ENCODE measurements at places on chromosomes 4 and X. TPM values are rescaled to one million over a fixed set of nuclear protein-coding genes. Genes with fewer than 3 reads are reported as not detected.

DNA sequence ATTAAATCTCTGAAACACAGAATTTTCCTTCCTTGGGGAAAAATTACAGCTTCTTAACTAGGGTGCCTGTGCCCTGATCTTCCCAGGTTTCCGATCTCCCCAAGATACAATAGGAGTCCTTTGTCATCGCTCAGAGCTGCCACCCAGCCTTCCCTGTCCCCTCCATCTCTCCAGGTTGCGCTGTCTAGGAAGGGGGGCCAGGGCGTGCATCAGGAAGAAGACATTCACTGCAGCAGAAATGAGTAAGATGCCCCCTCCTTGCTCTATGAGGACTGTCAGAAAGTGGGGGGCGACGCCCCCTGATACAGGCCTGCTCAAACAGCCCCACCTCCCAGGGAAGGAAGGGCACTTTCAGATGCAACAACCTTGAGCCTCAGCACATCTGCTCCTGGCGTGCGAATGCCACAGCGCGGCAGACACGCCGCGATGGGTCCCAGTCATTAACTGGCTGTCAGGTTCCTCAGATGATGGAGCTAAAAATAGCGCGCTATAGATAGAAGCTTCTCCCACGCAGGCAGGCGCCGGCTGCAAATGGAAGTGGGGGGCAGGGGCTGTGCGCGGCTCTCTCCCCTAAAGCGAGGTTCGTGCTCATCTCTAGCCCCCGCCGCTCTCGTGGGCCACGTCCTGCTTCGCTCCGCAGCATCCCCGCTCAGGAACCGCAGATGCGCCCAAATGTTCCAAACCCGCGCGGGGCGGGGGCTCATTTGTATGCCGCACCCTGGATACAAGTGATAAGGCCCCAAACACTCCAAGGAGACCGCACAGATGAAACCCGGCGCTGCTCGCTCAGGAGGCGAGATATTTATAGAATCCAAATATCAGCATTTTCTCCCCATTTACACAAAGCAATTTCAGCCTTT is 57.6 kb upstream of the LGI2 start:
- peak; percentile 70 for DNase-seq
- H3K27me3 ChIP-seq: peaks cover 4% of the 10 kb centered on the region
- peaks cover 21% of the 10 kb centered on the region for H3K4me1 ChIP-seq
- H3K27ac ChIP-seq: no peak overlapping the region
- peak overlapping the region; percentile 25 for H3K4me3 ChIP-seq

- H3K4me3 ChIP-seq: no peak overlapping the region
- no peak overlapping the region for H3K27ac ChIP-seq
- no peaks in the 10 kb centered on the region for H3K27me3 ChIP-seq
- no peaks in the 10 kb centered on the region for H3K4me1 ChIP-seq
- no peak for DNase-seq
- no peaks in the 10 kb centered on the region for H3K36me3 ChIP-seq
Measured at GRCh38 chr4:76059750-76060149, 14.8 kb upstream of the ART3 start.

DNA sequence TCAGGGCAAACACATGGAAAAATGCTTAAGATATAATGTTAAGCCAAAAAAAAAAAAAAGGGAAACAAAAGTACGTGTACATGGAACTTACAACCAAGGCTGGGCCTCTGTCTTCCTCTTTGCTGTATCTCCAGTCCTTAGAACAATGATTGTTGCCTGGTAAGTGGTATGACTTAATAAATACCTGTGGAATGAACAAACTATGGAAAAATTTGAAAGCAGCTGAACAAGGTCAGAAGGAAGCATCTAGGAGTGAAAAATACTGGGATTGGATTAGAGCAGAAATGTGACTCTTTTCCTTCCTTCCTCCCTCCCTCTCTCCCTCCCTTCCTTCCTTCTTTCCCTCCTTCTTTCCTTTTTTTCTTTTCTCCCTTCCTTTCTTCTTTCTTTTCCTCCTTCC is 54.2 kb upstream of the SMIM10 start:
- no peaks in the 10 kb centered on the region for H3K4me1 ChIP-seq
- peak; percentile 29 for DNase-seq
- H3K4me3 ChIP-seq: no peak overlapping the region
- H3K27ac ChIP-seq: no peak overlapping the region

DNA sequence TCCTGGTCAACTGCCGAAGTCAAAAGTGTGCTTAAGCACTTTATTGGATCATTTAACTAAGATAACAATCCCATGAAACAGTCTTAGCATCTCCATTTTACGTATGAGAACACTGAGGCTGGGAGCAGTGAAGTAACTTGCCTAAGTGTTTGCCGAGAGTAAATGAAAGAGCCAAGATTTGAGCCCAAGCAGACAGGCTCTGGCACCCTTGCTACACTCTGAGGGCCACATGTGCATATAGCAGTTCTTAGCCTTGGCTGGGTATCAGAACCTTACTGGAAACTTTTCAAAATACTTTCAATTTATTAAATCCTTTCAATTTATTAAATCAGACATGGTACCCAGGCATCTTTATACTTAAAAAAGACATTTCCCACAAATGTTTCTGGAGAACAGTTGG is 225.9 kb downstream of the NR3C2 start:
- H3K27me3 ChIP-seq: no peaks in the 10 kb centered on the region
- no peaks in the 10 kb centered on the region for H3K36me3 ChIP-seq
- H3K4me1 ChIP-seq: peaks cover 34% of the 10 kb centered on the region
- H3K27ac ChIP-seq: peak overlapping the region; percentile 63

DNA sequence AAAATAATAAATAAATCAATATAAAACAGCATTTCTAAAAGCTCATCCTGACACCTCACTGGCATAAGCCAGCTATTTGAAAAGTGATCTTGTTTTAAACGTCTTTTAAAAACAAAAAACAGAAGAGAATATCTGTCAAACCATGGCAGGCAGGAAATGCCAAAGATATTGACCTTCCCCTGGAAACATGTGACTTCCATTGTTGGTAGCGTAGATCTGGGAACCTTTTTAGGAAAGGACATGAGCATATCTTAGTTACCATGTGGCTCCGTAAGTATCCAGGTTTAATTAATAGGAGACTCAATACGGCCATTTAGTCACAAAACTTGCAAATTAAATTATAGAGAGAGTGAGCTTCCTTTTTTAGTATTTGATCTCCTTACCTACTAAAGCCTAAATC is 83.0 kb upstream of the KLHL4 start:
- no peak for DNase-seq
- H3K27ac ChIP-seq: no peak overlapping the region
- no peaks in the 10 kb centered on the region for H3K36me3 ChIP-seq
- H3K4me1 ChIP-seq: no peaks in the 10 kb centered on the region
- H3K4me3 ChIP-seq: no peak overlapping the region

The MAGEA4 gene
- not detected for total RNA-seq

The FABP2 gene
- not detected for total RNA-seq

- no peak overlapping the region for H3K27ac ChIP-seq
- no peaks in the 10 kb centered on the region for H3K36me3 ChIP-seq
- no peaks in the 10 kb centered on the region for H3K27me3 ChIP-seq
Measured at GRCh38 chr4:108893468-108893867, 130.6 kb upstream of the ETNPPL start.

GRCh38 chr4:111268769-111269414 is 646.0 kb upstream of the PITX2 start:
- no peaks in the 10 kb centered on the region for H3K4me1 ChIP-seq
- no peaks in the 10 kb centered on the region for H3K27me3 ChIP-seq
- DNase-seq: no peak
- H3K36me3 ChIP-seq: no peaks in the 10 kb centered on the region

The THAP6 gene
- 14.3 TPM for total RNA-seq

GRCh38 chr4:39648213-39648612 is 9.5 kb upstream of the SMIM14 start:
- no peaks in the 10 kb centered on the region for H3K4me1 ChIP-seq
- H3K27me3 ChIP-seq: no peaks in the 10 kb centered on the region
- H3K36me3 ChIP-seq: no peaks in the 10 kb centered on the region
- DNase-seq: no peak
- H3K27ac ChIP-seq: no peak overlapping the region
- no peak overlapping the region for H3K4me3 ChIP-seq

DNA sequence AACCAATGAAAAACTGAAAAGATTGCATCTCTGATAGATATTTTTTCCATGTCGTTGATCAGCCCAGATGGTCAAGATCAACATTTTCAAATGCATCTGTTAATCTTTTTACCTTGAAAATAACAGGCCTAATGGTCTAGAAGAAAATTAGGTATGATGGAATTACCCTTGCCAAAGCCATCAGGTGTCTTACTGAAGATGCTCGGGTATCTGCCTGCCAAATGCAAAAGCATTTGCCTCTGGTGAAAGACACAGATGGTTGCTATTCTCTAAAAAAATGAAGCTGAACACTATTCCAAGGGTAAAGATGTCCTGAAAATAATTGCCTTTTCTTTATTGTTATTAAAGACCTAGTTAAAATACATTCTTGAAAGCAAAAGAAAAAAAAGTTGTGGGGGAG is 126.0 kb downstream of the FNIP2 start:
- DNase-seq: no peak
- H3K27ac ChIP-seq: no peak overlapping the region
- H3K27me3 ChIP-seq: no peaks in the 10 kb centered on the region
- H3K4me3 ChIP-seq: no peak overlapping the region
- H3K4me1 ChIP-seq: no peaks in the 10 kb centered on the region
- peaks cover 12% of the 10 kb centered on the region for H3K36me3 ChIP-seq

The STAG2 gene
- 11.6 TPM for total RNA-seq

DNA sequence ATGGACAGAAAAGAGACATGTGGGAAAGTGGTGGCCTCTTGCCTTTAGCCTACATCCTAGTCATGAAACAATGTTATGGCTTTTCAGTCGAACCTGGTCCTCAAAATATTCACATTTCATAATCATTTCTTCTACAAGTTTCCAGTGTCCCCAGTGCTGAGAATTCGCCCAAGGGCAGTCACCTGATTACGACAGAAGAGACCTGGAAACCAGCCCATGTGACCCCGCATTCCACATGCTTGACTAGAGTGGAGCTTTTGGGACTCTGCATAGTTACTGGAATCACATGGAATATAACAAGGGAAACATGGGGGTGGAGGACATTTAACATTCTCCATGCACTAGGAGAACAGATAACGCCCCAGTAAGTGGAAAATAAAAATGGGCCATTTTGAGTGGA is 100.1 kb downstream of the PPARGC1A start:
- no peaks in the 10 kb centered on the region for H3K27me3 ChIP-seq
- no peak for DNase-seq
- no peaks in the 10 kb centered on the region for H3K4me1 ChIP-seq
- H3K4me3 ChIP-seq: no peak overlapping the region
- H3K27ac ChIP-seq: no peak overlapping the region

DNA sequence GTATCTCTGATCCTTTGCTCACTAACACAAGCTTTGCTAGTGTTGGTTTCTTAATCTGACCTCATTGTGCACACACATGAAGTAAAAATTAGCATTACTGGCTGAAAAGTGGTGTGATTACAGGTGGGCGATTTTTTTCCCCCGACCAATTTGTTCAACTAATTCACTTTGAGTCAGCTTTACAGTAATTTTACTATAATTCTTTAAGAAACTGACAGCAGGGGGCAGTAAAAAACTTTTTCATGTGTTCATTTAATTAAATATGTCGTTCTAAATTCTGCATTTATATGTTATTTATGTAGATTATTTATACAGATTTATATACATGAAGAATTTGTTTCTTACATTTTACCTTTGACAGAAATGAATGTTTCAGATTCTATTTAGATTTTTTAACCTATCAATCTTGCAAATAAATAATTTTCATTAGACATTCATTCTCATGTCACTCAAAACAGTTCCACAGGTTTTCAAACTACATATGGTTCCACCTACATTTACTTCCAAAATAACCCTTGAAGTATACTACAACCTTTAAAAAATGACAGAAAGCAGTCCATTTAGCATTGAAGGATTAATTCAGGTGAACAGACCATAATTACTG is 17.5 kb downstream of the PALLD start:
- H3K27me3 ChIP-seq: no peaks in the 10 kb centered on the region
- DNase-seq: peak; percentile 61
- H3K27ac ChIP-seq: no peak overlapping the region
- H3K4me1 ChIP-seq: peaks cover 5% of the 10 kb centered on the region
- H3K4me3 ChIP-seq: no peak overlapping the region
- no peaks in the 10 kb centered on the region for H3K36me3 ChIP-seq

- H3K4me1 ChIP-seq: no peaks in the 10 kb centered on the region
- H3K4me3 ChIP-seq: no peak overlapping the region
- no peaks in the 10 kb centered on the region for H3K27me3 ChIP-seq
Measured at GRCh38 chr4:138632856-138633579, 382.6 kb upstream of the NOCT start.

- no peak for DNase-seq
- no peaks in the 10 kb centered on the region for H3K27me3 ChIP-seq
- no peak overlapping the region for H3K27ac ChIP-seq
- no peak overlapping the region for H3K4me3 ChIP-seq
Measured at GRCh38 chr4:41575665-41576064, 37.7 kb downstream of the LIMCH1 start.

DNA sequence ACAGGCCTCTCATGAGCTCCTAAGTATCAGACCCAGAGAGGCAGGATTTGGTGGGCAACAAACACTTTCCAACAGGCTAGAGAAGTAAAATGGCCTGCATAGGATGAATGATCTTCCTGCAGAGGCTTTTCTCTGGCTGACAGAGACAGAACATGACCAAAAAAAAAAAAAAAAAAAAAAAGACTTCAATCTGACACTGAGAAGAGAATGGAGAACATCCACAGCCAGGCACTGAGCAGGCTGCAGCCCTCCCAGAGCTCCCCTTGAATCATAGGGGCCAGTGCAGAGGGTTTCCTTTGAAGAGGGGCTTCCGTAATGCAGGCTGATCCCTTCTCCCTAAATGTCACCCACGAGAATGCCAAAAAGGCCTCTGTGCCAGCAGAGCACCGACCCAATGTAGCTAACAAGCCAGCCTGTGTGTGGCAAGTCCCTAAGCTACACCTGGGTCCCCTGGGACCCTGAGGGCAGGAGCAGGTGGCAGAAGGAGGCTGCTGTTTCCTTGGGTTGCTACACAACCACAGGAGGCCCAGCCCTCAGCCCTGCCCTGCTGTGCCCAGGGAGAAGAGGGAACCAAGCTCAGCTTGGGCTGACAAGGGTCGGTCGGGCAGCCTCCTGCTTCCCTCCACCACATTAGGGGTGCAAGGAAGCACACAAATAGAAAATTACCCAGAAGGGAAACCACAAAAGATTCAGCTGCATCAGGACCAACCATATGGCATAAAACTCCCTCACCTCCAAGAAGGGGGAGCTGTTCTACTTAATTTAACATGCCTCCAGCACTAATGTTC is 55.6 kb downstream of the MAP7D2 start:
- H3K27me3 ChIP-seq: no peaks in the 10 kb centered on the region
- no peaks in the 10 kb centered on the region for H3K4me1 ChIP-seq
- peak; percentile 17 for DNase-seq
- no peak overlapping the region for H3K27ac ChIP-seq
- H3K36me3 ChIP-seq: no peaks in the 10 kb centered on the region
- no peak overlapping the region for H3K4me3 ChIP-seq

The GC gene
- total RNA-seq: not detected

The MGST2 gene
- total RNA-seq: 16.5 TPM

GRCh38 chrX:1537031-1537715 is at the start of gene P2RY8:
Gene P2RY8 (minus strand): TSS chrX:1537185. CDS start chrX:1466558, 70,627 bp downstream.
- DNase-seq: peak; percentile 63
- no peaks in the 10 kb centered on the region for H3K36me3 ChIP-seq
- no peaks in the 10 kb centered on the region for H3K27me3 ChIP-seq
- peak within 1 kb of the TSS; percentile 33 for H3K27ac ChIP-seq

- H3K36me3 ChIP-seq: no peaks in the 10 kb centered on the region
- no peak for DNase-seq
- no peaks in the 10 kb centered on the region for H3K4me1 ChIP-seq
- H3K27ac ChIP-seq: no peak overlapping the region
- H3K4me3 ChIP-seq: no peak overlapping the region
Measured at GRCh38 chrX:46234775-46235174, 310.4 kb downstream of the ZNF674 start.

Data from stomach (tissue), 19 donors.